Activated B cell treated with CpG ODN at 0.5 μM for 24 hours (primary cell): ENCODE measurements at places on chromosomes 2 and 18.

DNA sequence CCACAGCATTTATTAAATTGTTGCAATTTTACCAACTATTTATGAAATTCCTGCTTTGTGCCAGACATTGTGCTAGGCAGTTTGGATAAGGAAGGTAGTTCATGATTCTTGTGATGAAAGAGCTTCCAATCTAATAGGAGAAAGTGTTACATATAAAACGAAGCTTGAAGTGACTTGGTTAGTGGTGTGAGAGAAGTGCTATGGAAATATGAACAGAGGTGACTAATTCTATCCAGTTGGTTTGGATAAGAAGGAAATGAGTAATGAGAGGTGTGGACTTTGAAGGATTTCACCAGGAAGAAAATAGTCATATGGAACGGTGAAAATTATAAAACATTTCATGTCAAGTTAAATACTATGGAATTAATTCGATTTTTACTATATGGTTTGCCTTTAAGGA lies 48.6 kb downstream of the EML6 start:
- no peak for DNase-seq

- DNase-seq: no peak
Observed at GRCh38 chr2:206349375-206349774, 74.9 kb downstream of the ZDBF2 start.

DNA sequence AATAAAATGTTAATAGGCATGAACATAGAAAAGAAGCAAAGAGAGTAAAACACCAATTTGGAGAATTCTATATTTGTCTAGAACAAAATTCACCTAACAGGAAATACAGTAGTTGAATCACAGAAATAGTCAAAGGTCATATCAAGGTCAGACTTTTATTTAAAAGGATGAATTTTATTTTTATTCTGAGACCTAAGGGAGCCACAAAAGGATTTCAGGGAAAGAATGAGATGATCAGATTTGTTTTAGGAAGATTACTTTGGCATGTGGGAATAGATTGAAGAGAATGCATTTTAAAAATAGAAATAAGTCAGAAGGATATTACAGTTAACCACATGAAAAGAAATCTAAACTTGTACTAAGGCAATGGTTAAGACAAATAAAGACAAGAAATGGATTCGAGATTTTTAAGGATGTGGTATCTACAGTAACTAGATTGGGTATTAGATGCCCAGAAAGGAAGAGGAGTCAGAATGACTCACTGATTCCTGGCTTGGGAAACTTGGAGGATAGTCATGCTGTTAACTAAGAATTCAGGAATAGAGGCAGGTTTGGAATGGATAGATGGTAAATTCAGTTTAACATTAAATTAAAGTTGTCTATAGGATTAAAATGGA lies 56.0 kb downstream of the METTL4 start:
- no peak for DNase-seq

GRCh38 chr2:54419388-54419787 lies 36.7 kb upstream of the SPTBN1 start:
- DNase-seq: no peak

DNA sequence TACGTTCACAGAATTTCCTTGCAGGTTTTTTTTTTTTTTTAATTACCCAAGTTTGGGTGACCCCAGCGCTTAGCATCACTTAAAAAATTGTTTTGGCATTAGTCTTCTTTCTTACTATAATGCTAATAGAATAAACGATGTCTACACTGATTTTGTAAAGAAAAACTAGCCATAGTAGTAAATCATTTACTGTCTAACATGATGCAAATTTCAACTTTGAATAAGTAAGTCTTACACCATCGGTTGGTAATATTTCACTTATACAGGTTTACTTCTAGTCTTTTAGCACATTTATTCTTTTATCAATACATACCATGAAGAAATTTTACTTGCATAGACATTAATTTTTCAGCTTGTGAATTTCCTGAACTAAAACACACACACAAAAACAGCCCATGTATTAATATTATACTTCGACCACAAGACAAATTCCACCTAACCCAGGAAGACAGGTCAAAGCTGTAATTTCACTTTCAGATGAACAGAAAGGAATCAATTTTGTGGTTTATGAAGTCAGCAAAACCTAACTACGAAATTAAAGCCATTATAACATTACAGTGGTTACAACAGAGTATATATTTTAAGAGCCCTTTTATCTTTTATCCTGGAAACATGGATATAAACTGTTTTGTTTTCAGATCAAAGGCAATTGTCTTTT lies 1.9 kb downstream of the YES1 start:
- no peak for DNase-seq

- no peak for DNase-seq
Observed at GRCh38 chr2:46645681-46646162, 166.4 kb downstream of the TMEM247 start.

GRCh38 chr2:216519154-216519762 lies 20.6 kb downstream of the RPL37A start:
- DNase-seq: no peak

DNA sequence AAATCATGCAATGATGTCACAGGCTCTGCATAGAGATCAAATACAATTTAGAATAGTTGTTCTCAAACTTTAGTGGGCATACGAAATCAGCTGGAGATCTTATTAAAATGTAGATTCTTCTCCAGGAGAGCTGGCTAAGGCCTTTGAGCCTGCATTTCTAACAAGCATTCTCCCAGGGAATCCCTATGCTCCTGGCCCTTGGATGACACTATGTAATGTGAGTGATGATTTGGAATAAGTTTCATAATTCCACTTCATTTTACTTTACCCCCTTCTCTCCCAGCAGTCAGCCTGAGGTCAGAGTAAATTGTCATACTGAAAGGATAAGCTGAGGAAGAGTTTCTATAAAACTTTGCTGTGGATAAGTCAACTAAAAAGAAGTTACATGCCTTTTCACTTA lies 189.1 kb downstream of the UBE2E3 start:
- no peak for DNase-seq

- DNase-seq: no peak
Observed at GRCh38 chr2:173963323-173963816, 1.8 kb downstream of the SP3 start.

- DNase-seq: no peak
Observed at GRCh38 chr2:189662669-189663226, 1.5 kb downstream of the ASNSD1 start.

DNA sequence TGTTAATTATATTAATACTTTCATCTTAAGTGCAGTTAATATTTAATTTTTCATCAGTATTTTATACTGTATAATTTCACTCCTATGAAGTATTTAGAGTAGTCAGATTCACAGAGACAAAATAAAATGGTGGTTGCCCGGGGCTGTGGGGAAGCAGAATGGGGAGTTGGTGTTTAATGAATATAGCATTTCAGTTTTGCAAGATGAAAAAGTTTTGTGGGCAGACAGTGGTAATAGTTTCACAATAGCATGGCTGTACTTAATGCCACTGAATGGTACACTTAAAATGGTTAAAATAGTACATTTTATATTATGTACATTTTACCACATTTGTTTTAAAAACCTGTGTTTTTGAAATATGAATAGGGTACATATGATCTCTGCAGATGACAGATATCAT lies 31.2 kb downstream of the CFAP221 start:
- no peak for DNase-seq

- DNase-seq: peak; percentile 5
Observed at GRCh38 chr18:48902856-48903601, 47.7 kb downstream of the SMAD7 start.

DNA sequence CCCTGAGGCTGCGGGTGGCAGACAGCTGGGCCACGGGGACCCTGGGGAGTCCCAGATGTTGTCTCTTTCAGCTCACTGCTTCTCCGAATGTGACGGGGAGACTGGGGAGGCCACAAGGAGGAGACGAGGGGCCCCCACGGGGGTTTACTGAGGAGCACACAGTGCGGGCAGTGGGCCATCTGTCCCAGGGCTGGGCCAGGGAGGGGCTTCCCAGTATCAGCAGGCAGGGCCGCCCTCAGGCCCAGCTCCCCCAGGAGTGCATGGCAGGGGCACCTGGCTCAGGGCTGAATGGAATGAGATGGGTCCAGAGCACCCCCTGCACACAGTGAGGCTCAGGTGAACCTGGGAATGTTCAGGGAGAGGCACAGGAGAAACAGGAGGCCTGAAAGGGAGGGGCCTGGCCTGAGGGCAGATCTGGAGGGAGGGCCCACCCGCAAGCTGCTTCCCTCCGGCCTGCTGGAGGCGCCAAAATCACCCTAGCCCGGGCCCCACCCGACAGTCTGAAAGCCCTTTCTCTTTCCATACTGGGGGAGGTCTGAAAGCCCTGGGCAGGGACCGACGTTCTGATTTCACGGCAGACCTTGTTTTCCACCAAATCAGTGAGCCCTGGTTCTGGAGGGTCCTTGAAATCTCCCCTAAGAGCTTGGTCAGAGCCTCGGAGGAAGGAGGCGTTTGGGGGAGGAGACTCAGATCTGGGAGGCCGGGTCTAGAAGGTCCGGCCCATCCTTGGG lies 35.5 kb upstream of the PTMA start:
- peak; percentile 91 for DNase-seq

DNA sequence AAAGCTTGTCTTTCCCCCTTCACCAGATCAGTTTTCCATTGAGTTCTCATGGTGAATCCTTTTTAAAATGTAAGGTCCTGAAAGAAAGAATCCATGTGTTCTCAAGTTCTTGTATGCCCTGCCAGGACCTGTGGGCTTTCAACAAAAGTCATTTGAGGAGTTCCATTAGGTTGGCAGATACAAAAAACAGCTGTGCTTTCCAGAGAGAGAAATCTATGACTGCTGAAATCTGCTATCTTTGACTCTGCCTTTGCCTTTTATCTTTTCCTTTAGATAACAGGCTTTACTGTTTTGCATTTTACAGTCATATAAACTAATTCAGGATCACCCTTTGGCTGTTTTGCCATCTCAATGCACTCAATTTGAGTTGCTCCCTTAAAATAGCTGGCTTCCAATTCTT lies 59.7 kb downstream of the CXCR4 start:
- DNase-seq: no peak

DNA sequence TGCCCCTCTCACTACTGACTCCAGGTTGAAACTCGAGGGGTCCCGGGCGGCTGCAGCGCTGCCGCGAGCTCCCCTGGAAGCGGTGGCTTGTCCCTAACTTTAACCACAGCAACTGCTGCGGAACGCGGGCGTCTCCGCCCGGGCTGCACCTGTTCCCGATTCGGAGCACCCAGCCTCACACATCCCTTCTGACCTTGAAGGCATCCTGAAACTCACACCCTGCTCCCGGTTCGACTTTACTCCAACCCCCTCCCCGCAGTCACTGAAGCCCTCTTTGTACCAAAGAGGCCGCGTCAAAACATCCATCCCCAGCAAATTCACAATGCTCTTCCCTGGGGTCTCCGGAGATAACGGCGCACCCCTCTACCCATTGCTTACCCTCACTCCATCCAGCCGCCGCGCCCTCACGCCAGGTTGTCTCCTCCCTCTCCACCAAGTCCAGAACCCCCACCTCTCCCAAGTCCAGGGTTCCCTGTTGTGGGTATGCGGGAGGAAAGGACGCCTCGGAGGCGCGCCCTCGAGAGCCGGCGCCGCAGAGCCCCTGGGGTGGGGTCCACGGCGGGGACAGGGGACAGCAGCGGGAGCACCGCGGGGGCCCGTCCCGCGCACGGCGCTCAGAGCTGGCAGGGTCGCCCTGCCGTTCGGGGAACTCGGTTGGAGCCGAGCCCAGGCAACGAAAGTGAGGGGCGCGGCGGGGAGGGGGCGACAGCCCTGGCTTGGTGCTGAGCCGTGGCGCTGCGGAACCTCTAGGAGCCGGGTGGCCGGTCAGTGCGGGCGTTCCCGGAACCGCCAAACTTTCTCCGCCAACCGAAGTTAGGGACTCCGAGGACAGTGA lies 934 bp downstream of the MYO5B start:
- peak; percentile 16 for DNase-seq

DNA sequence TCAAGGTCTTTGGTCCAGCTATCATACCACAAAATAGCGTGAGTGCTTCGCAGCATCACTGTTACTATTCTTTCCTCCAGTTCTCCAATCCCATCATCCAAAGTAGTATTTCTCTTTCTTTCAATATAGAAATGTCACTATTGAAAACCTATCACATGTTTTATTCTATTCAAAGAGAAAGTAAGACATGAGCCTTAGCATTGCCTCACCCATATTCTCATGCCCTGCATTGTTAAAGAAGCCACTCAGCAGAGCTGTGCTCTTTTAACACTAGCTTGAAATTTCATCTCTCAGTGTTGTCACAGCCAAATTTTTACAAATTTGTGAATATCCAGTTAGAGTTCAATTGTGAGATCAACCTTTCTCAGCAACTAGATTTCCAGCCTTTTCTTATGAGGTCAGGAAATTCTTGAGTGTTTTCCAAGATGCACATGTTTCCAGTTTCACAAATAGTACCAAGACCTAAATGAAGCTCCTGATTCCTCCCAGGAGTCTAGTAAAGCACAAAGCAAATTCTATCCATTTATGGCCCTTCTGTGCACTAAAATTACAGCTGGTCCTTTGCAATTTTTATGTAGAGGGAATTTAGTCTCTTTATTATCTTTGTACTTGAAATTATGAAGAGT lies 343.7 kb downstream of the SPAG16 start:
- no peak for DNase-seq

DNA sequence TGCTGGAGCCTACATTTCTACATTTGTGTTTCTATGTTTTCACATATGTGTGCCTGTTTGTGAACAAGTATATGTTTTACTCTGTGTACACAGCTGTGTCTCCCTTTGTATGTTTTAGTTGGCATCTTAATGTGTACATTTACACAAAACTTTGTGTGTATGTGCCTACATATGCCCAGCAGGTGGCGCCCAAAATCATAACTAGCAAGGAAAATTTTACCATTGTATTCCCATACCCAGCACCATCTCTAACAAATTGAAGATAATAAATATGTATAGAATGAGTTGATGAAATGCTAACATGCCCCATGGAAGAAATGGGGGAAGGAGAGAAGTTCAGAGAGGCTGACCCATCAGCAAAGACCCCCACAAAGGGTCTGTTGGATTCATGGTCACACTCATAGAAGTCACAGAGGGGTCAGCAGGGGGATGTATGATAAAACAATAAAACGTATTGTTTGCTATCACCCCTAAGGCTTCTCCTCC lies 48.1 kb downstream of the PKDCC start:
- DNase-seq: peak; percentile 45

DNA sequence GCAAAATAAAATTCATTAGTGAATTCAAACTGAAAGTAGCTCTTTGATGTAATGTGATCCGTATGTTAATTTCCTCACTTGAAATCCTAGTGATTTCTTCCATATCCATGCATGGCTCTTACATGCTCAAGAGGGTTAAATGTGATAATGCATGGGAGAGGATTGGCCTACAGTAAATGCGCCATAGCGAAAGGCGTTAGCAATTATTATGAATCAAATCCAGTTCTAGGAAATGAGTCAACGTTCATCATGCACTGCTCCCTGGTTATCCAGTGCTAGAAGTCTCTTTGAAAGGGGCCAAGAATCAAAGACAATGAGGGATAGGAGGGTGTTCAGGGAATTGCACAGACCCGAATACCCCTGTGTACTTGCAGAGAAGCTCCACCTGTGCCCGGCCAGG lies 101.4 kb upstream of the RASGRP3 start:
- no peak for DNase-seq

- no peak for DNase-seq
Observed at GRCh38 chr2:134660626-134661402, 58.0 kb downstream of the TMEM163 start.

- no peak for DNase-seq
Observed at GRCh38 chr2:53886406-53887280, 26.9 kb upstream of the GPR75 start.
